Umbilical cord (tissue), 2 donors: ENCODE measurements at places on chromosomes 12 and 14. TPM values are rescaled to one million over a fixed set of nuclear protein-coding genes. Genes with fewer than 3 reads are reported as not detected.

- no peak for DNase-seq
These were observed 16.3 kb downstream of the SPX start for GRCh38 chr12:21542403-21542802.

GRCh38 chr12:7628381-7628961 lies 37.2 kb downstream of the APOBEC1 start:
- no peak for DNase-seq

DNA sequence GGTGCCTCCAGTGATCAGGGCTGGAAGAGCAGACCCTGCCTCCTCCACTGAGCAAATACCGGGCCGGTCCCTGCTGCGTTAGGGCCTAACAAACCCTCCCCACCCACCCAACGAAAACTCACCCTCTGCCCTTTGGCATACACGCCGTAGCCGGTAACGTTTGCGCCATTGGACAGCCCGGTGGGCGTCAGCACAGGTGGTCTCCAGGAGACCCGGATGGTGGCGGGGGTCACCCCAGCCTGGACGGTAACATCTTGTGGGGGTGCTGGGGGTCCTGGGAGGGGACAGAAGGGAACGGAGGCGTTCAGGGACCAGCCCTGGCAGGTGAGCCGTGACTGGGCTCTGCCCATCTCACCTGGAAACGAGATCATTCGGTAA lies 100.5 kb downstream of the PIWIL1 start:
- DNase-seq = no peak

DNA sequence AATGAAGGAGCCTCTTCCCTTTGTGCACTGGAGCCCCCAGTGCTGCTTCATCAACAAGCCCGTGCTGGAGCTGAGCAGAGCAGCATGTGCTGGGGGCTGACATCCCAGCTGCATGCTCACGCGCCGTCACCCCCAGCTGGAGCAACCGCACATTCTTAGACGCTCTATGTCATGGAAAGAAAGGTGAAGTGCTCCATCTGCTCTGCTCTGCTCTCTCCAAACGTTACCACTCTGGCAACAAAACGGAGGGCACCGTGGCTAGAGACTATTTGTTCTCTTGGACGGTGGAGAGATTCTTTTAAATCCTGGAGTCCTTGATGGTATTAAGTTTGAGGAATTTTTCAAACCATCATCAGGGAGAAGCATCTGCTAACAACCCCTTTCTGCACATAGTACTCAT lies 208.4 kb downstream of the C12orf75 start:
- no peak for DNase-seq

- no peak for DNase-seq
These were observed 319.0 kb downstream of the FOXG1 start for GRCh38 chr14:29085546-29085945.

GRCh38 chr14:100524933-100525243 lies 62.3 kb downstream of the BEGAIN start:
- DNase-seq = no peak

- DNase-seq = no peak
These were observed 5.5 kb downstream of the FAM181A start for GRCh38 chr14:93932642-93933041.

- peak; percentile 62 for DNase-seq
These were observed 73.5 kb downstream of the LIN7A start for GRCh38 chr12:80864046-80864735.

- DNase-seq = peak; percentile 42
These were observed 6.3 kb downstream of the CLEC2A start for GRCh38 chr12:9925705-9926393.

- DNase-seq = no peak
These were observed 130.5 kb downstream of the TMTC1 start for GRCh38 chr12:29653286-29653685.

GRCh38 chr12:114713466-114714215 lies 29.7 kb upstream of the TBX3 start:
- DNase-seq = no peak

- no peak for DNase-seq
These were observed 556.5 kb downstream of the LRFN5 start for GRCh38 chr14:42163136-42163535.

DNA sequence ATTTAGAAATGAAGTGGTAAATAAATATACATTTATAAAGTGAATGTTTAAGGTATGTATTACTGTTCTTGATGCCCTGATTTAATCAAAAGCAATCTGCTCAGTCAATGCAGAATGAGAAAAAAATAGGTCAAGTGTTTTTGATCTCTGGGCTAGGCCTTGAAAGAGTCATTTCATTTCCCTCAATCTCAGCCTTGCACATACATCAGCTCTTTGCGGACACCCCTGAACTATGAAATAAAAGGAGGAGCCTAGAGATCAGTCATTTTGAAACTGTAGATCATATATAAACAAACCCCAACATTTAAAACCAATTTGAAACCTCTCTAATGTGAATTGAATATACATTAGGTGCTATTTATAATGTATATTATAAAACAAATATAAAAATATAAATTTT lies 42.5 kb downstream of the ATG2B start:
- no peak for DNase-seq

DNA sequence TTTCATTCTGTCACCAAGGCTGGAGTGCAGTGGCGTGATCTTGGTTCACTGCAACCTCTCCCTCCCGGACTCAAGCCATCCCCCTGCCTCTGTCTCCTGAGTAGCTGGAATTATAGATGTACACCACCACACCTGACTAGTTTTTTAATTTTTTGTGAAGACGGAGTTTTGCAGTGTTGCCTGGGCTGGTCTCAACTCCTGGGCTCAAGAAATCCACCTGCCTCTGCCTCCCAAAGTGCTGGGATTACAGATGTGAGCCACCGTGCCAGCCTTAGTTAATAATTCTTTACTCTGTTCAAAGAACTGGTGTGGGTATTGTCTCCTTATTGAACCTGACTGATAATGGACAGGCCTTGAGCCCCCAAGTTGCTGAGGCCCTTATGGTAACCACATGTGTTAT lies 10.4 kb upstream of the KRT7 start:
- no peak for DNase-seq

- no peak for DNase-seq
These were observed 8.2 kb downstream of the MDM2 start for GRCh38 chr12:68815928-68816800.

GRCh38 chr12:7638760-7639555 lies 26.8 kb downstream of the APOBEC1 start:
- peak; percentile 90 for DNase-seq

DNA sequence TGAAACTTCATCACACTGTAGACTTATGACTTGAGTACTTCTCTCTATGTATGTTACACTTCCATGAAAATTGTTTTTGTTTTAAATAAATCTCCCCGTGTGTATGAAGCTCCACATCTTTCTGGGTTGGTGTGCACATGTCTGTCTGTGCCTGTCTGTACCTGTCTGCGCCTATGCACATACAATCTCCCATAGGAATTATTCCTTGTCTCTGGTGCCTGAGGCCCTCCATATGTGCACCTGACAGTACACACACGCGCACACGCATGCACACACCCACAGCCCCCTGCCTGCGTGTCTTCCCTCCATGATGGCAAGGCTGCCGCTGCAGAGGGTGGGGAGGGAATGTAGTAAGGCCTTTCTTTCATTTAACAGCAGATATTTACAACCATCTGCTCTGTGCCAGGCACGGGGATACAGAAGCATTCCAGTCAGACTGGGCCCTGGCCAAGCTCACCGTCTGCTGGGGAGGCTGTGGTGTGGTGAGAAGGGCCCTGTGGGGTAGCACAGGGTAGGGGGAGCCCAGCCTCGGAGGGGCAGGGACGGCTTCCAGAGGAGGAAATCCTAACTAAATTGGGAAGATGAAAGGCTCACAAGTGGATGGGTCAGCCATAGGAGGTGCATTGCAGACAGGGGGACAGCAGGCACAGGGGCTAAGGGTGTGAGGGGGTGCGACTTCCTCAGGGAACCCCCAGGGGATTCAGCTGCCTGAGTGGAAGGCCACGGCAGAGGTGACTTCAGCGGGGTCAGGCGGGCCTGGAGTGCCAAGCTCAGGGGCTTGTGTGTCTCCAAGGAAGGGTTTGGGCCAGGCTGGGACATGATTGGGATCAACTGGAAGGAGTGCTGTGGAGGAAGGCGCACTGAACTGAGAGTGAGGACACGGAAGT lies 26.1 kb downstream of the KRT8 start:
- peak; percentile 47 for DNase-seq

GRCh38 chr12:20560935-20561334 lies 134.2 kb upstream of the SLCO1C1 start:
- no peak for DNase-seq

GRCh38 chr12:76680940-76681339 lies 83.0 kb upstream of the ZDHHC17 start:
- DNase-seq = peak; percentile 65

RBP5 gene
- 3.9 TPM for total RNA-seq

HHIPL1 gene
- total RNA-seq = 12.0 TPM

SCNN1A gene
- total RNA-seq = 2.2 TPM

REP15 gene
- total RNA-seq = 1.9 TPM

NOVA1 gene
- 51.5 TPM for total RNA-seq

AEBP2 gene
- 40.7 TPM for total RNA-seq

HOXC9 gene
- 10.4 TPM for total RNA-seq

DPPA3 gene
- not detected for total RNA-seq

MGAT4C gene
- total RNA-seq = 11.6 TPM

TEX52 gene
- 11.3 TPM for total RNA-seq
